Activated naive CD8-positive, alpha-beta T cell treated with anti-CD3 and anti-CD28 coated beads for 36 hours (primary cell): ENCODE measurements at places on chromosomes 4 and X. TPM values are rescaled to one million over a fixed set of nuclear protein-coding genes. Genes with fewer than 3 reads are reported as not detected.
A peak's percentile ranks its signal among the peaks of the same experiment; 100 is the strongest.

DNA sequence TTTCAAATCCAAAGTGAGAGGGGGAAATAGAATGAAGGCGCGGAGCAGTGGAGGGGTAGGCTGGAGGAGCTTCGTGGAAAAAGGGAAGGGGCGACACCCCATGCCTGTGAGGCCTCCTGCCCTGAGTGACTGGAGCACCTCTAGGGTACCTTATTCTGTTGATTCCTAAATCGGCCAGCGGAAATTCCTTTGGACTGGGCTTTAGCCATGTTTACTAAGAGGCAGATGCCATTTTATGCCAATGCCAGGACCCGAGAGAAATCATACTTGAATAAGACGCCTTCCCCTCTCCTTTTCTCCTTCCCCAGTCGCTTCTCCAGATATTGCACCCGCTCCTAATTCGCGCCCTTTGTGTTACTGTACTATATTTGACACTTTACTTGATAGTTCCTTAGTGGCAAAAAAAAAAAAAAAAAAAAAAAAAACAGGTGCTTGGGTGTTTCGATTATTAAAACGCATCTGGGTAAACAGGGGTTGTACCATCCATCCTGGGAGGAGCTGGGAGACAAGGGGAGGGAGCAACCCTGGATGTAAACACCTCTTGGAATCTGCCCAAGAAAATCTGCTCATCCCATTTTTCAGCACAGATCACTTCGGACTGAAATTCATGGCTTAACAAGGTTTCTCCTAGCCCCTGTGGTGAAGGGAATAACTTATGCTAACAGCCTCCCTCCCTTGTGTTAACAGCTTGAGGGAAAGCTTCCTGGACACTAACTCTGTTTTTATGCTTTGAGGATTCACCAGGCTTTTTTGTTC, 1.5 kb downstream of the BMP3 start:
- peaks cover 10% of the 10 kb centered on the region for H3K4me1 ChIP-seq
- no peak overlapping the region for H3K27ac ChIP-seq
- peaks cover 56% of the 10 kb centered on the region for H3K27me3 ChIP-seq
- DNase-seq = no peak
- peak overlapping the region; percentile 65 for H3K4me3 ChIP-seq

The TRIML1 gene
- not detected for total RNA-seq

DNA sequence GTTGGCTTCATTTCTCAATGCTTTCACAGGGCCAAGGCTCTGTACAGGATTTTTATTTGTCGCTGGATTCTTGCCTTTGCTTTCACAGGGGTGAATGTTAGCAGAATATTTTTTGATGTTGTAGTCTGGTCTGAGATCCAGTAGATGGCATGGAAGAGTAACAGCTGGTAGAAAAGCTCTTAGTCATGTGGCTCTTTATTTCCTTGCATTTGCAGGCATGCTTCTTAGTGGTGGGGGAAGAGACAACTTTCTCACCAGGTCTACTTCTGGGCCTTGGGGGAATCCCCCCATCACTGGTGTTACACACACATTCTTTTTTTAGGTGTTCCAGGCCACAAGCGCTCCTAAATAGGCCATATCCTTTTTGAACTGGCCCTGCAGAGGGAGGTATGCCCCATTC, 58.2 kb upstream of the DKK2 start:
- DNase-seq = no peak
- no peak overlapping the region for H3K4me3 ChIP-seq
- H3K27ac ChIP-seq = no peak overlapping the region
- H3K27me3 ChIP-seq = peaks cover 4% of the 10 kb centered on the region
- no peaks in the 10 kb centered on the region for H3K4me1 ChIP-seq
- H3K36me3 ChIP-seq = no peaks in the 10 kb centered on the region

- H3K27me3 ChIP-seq = no peaks in the 10 kb centered on the region
- no peak for DNase-seq
- no peaks in the 10 kb centered on the region for H3K4me1 ChIP-seq
- no peak overlapping the region for H3K4me3 ChIP-seq
- H3K36me3 ChIP-seq = no peaks in the 10 kb centered on the region
Observed at GRCh38 chr4:44538534-44538933, 89.9 kb upstream of the KCTD8 start.

GRCh38 chr4:98828801-98829200, 100.1 kb downstream of the EIF4E start:
- peaks cover 4% of the 10 kb centered on the region for H3K4me1 ChIP-seq
- H3K36me3 ChIP-seq = no peaks in the 10 kb centered on the region
- H3K27ac ChIP-seq = no peak overlapping the region
- DNase-seq = peak; percentile 8
- no peaks in the 10 kb centered on the region for H3K27me3 ChIP-seq

- no peak overlapping the region for H3K27ac ChIP-seq
- DNase-seq = no peak
- H3K36me3 ChIP-seq = no peaks in the 10 kb centered on the region
Observed at GRCh38 chrX:128739539-128739938, 687.3 kb upstream of the ACTRT1 start.

GRCh38 chr4:184906480-184907097, 80.8 kb upstream of the ACSL1 start:
- DNase-seq = no peak
- no peaks in the 10 kb centered on the region for H3K27me3 ChIP-seq
- peaks cover 3% of the 10 kb centered on the region for H3K4me1 ChIP-seq
- H3K27ac ChIP-seq = no peak overlapping the region
- H3K4me3 ChIP-seq = no peak overlapping the region

DNA sequence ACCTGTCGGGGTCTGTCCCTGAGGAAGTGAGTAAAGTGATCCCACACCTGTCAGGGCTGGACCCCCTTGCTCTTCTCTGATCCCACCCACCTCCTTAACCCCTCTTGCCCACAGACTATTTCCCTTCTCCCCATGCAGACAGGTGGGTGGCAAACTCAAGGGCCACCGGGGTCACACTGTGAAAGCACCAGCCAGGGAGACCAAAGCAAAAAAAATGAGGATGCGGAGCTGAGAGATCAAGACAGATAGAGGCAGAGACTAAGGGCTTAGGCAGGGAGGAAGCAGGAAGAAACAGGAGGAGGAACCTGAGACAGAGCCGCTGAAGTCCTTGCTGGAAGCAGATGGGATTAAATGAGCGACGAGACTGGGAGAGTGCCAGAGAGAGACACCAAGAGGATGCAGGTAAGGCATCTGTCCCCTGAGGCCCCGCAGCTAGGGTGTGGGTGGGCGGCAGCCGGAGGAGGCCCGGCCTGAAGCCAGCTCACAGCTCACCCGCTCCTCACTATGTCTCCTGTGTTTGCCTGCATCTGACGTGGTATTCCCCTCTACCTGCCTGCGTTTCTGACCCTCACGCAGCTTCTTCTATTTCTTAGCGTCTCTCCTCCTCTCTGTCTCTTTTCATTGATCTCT, 7.2 kb downstream of the TIMM17B start:
- no peaks in the 10 kb centered on the region for H3K27me3 ChIP-seq
- DNase-seq = no peak
- peaks cover 18% of the 10 kb centered on the region for H3K4me1 ChIP-seq
- H3K4me3 ChIP-seq = peak overlapping the region; percentile 83
- H3K27ac ChIP-seq = peak overlapping the region; percentile 80

DNA sequence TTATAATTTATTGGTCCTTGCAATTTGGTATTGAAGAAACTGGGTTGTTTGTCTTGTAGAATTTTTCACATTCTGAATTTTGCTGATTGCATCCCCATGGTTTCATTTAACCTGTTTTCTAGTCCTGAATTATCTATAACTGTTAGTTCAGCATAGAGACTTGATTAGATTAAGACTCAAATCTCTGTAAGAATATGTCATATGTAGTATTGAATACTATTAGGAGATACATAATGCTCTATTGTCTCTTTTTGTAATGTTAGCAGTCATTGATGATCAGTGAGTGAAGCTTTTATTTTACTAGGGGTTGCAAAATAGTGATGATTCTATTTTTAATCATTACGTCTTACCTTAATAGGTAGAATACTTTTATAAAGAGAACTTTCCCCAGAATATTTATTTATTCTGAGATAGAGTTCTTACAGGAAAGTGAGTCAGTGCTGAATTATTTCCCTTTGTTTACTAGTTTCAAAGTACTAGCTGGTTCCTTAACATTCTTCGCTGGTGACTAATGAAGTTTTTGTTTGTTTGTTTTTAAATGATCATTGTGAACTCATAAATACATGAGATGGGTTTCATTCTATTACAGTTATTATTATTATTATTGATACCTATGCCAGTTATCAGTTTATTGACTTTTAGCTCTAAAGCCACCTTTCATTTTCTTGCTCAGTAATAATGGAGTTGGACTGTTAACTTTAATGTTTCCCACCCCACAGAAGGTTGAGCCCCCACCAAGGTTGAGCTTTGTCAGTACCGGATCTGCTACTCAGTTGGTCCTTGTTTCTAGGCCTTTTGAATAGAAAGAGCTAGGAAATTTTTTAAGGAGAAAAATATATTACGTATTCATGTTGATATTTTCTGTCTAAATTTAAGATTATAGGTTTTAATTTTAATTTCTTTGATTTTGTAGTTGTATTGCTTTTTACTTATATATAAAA, 102.3 kb downstream of the LARP1B start:
- DNase-seq = no peak
- no peak overlapping the region for H3K27ac ChIP-seq
- H3K27me3 ChIP-seq = no peaks in the 10 kb centered on the region
- no peaks in the 10 kb centered on the region for H3K4me1 ChIP-seq
- no peaks in the 10 kb centered on the region for H3K36me3 ChIP-seq

- DNase-seq = no peak
- no peak overlapping the region for H3K27ac ChIP-seq
Observed at GRCh38 chr4:140726776-140727500, 29.2 kb downstream of the TBC1D9 start.

DNA sequence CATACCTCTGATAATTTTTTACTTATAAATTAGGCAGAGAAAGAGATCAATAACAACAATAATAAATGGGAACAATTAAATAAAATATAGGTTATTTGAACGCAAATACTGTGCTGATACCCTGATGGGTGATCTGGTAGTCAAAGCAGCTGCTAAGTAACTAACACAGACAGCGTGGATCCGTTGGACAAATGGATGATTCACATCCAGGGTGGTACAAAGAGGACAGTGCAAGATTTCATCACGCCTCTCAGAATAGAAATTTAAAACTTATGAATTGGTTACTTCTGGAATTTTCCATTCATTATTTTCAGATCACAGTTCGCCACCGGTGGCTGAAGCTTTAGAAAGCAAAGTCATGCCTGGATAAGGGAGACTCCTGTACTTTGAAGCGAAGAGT, 1066.0 kb upstream of the ADGRL3 start:
- H3K36me3 ChIP-seq = no peaks in the 10 kb centered on the region
- no peak overlapping the region for H3K4me3 ChIP-seq
- no peak overlapping the region for H3K27ac ChIP-seq
- no peaks in the 10 kb centered on the region for H3K27me3 ChIP-seq

The AFM gene
- total RNA-seq = not detected

GRCh38 chr4:7335344-7336066, 99.2 kb downstream of the PSAPL1 start:
- H3K27ac ChIP-seq = no peak overlapping the region
- H3K4me3 ChIP-seq = no peak overlapping the region
- no peaks in the 10 kb centered on the region for H3K4me1 ChIP-seq
- peaks cover 7% of the 10 kb centered on the region for H3K27me3 ChIP-seq
- peak; percentile 70 for DNase-seq

DNA sequence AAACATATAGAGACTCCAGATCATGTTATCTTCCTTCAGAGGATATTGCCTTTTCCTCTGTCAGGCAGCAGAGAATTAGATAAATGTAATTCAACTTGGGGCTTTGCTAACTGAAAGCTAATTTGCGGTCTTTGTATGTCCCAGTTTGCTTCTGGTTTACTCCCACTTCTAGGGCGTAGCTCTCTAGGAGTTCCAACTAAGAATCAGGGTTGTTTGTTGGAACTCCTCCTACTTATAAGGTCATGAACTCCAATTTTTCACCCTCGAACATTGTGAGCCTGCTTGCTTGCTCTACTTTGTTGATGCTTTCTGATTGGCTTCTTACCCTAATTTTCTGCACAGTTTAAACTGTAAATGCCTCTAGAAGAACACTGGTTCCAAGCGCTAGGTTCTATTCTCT, 66.1 kb downstream of the FMR1NB start:
- no peak overlapping the region for H3K4me3 ChIP-seq
- no peaks in the 10 kb centered on the region for H3K27me3 ChIP-seq
- no peaks in the 10 kb centered on the region for H3K36me3 ChIP-seq
- no peak overlapping the region for H3K27ac ChIP-seq
- no peak for DNase-seq

DNA sequence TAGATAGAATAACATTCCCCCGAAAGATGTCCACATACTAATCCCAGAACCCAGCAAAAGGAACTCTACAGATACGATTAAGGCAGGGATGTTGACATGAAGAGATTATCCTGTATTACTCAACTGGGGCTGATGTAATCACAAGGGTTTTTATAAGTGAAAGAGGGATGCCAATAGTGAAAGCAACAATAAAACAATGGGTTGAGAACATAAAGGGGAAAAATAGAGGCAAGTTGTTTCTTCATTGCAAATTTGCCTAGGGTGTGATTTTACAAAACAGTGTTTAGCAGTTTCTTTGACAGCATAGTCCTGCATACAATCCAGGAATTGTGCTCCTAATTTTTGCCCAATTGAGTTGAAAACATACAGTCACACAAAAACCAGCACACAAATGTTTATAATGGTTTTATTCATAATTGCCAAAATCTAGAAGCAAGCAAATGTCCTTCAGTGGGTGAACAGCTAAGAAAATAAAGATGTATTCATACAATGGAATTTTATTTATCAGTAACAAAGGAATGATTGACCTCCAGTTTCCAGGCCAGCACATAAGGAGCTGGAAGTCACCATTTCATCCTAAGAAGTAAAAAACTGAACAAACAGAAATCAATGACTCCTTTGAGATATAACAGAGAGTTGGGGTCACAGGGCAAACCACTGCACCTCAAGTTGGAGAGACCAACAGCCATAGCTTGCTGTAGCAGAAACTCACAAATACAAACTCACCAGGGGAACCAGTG, 107.2 kb downstream of the CENPC start:
- no peak for DNase-seq
- H3K27me3 ChIP-seq = no peaks in the 10 kb centered on the region
- peaks cover 58% of the 10 kb centered on the region for H3K36me3 ChIP-seq
- peaks cover 11% of the 10 kb centered on the region for H3K4me1 ChIP-seq

- H3K27ac ChIP-seq = no peak overlapping the region
- H3K4me3 ChIP-seq = no peak overlapping the region
- H3K36me3 ChIP-seq = no peaks in the 10 kb centered on the region
Observed at GRCh38 chrX:118883994-118884393, 60.4 kb downstream of the ZCCHC12 start.

The PFKFB1 gene
- total RNA-seq = 0.86 TPM

The HS3ST1 gene
- 0.33 TPM for total RNA-seq

The SNCA gene
- 0.56 TPM for total RNA-seq

- no peaks in the 10 kb centered on the region for H3K4me1 ChIP-seq
- H3K36me3 ChIP-seq = no peaks in the 10 kb centered on the region
- H3K27me3 ChIP-seq = no peaks in the 10 kb centered on the region
- no peak for DNase-seq
Observed at GRCh38 chrX:133658293-133658911, 243.1 kb upstream of the GPC4 start.

- no peaks in the 10 kb centered on the region for H3K36me3 ChIP-seq
- H3K4me3 ChIP-seq = no peak overlapping the region
- H3K4me1 ChIP-seq = peaks cover 5% of the 10 kb centered on the region
- DNase-seq = no peak
Observed at GRCh38 chr4:122814426-122814825, 12.2 kb upstream of the FGF2 start.
